Endothelial cell of umbilical vein (primary cell): ENCODE measurements at places on chromosomes 6 and 20. TPM values are rescaled to one million over a fixed set of nuclear protein-coding genes. Genes with fewer than 3 reads are reported as not detected.

DNA sequence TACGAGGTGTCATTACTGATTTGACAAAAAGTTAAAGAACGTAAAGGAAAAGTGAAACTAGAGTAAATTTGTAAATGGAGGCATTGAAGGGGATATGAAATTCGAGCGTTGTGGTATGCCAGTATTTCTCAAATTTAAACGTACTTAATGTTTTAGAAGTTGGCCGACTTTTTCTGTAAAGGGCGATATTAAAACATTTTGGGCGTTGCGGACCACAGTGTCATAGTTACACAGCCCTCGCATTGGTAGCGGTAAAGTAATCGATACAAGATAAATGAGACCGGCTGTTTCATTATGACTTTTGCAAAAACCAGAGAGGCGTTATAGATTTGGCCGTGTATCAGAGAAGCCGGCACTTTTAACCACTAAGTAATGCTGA is 39.6 kb downstream of the OR2B2 start:
- H3K27ac ChIP-seq = peak overlapping the region; percentile 80
- no peaks in the 10 kb centered on the region for H3K27me3 ChIP-seq
- H3K4me1 ChIP-seq = peaks cover 14% of the 10 kb centered on the region

- no peaks in the 10 kb centered on the region for H3K27me3 ChIP-seq
- H3K27ac ChIP-seq = no peak overlapping the region
- no peaks in the 10 kb centered on the region for H3K36me3 ChIP-seq
- no peak overlapping the region for H3K4me3 ChIP-seq
- DNase-seq = no peak
Measured at GRCh38 chr6:168596344-168596743, 155.4 kb downstream of the SMOC2 start.

GRCh38 chr20:33521461-33521860 is 31.6 kb downstream of the CBFA2T2 start:
- no peaks in the 10 kb centered on the region for H3K36me3 ChIP-seq
- H3K27me3 ChIP-seq = no peaks in the 10 kb centered on the region
- no peak overlapping the region for H3K4me3 ChIP-seq
- H3K4me1 ChIP-seq = peaks cover 19% of the 10 kb centered on the region
- no peak for DNase-seq
- no peak overlapping the region for H3K27ac ChIP-seq

DNA sequence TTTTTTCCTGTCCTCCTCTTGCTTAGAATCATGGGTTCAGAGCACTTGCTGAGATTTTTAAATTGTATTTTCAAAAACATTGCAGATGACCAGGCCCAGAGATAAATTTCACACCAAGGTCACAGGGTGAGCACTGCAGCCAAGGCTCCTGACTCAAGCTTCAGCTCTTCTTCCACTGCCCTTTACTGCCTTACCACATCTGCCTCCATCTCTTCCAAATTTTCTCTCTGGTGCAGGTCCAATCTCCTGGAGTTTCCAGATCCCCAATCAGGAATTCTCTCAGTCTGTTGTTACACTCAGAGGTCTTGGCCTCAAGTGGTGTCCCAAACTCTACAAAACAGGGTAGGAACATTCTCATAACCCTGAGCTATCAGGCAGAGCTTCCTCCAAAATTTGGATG is 12.7 kb downstream of the SNAP25 start:
- no peak for DNase-seq
- H3K27ac ChIP-seq = no peak overlapping the region
- H3K27me3 ChIP-seq = peaks cover 3% of the 10 kb centered on the region
- H3K4me3 ChIP-seq = no peak overlapping the region
- no peaks in the 10 kb centered on the region for H3K4me1 ChIP-seq

DNA sequence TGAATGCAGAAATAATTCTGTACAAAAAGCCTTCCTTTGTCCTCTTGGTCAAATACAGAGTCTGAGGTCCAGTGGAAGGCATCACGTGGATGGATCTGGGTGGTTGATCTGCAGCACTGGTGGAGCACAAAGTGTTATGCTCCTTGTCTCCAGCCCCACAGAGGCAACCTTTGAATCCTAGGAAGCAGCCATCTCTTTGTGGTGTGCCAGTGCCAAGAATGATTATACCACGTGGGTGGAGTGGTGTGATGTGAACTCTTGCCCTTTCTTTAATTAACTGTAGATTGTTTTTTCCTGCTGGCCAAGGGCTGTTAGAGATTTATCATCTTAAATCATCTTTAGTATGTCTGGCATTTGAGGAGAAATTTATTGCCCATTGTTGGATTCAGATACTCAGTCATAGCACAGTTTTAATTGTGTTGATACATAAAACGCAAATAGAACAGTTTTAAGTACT is 31.1 kb downstream of the NCOA7 start:
- no peak overlapping the region for H3K4me3 ChIP-seq
- peak overlapping the region; percentile 81 for H3K27ac ChIP-seq
- no peaks in the 10 kb centered on the region for H3K27me3 ChIP-seq
- H3K4me1 ChIP-seq = peaks cover 49% of the 10 kb centered on the region
- H3K36me3 ChIP-seq = peaks cover 2% of the 10 kb centered on the region

DNA sequence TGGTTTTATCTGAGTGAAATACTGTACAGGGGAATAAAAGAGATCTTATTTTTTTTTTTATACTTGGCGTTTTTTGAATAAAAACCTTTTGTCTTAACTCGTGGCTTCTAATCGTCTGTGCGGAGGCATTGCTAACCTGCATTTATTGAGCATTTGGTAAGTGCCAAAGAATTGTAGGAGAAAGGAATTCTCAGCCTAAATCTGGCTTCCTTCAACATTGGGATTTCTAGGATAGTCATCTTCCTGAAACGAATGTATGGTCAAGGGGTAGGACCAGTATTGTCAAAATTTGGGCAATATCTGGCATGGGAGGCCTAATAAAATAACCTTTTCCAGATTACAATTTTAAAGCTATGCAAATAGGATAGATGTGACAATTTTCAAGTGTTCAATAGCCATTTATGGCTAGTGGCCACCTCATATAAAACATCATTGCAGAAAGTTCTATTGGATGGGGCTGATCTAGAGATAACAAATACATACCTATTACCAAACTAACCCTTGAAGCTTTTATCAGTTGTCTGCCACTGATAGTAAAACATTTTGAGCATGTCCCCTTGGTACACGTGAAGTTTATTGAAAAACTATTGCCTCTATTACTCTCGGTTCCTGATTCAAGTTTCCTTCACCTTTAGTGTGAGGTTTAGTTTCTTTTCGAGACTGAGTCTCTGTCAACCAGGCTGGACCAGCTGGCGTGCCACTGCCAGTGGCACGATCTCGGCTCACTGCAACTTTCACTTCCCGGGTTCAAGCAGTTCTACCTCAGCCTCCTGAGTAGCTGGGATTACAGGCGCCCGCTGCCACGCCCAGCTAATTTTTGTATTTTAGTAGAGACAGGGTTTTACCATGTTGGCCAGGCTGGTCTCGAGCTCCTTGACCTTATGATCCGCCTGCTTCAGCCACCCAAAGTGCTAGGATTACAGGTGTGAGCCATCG is 5.6 kb downstream of the PIM1 start:
- H3K4me1 ChIP-seq = peaks cover 14% of the 10 kb centered on the region
- H3K27ac ChIP-seq = no peak overlapping the region
- no peak overlapping the region for H3K4me3 ChIP-seq
- no peak for DNase-seq

DNA sequence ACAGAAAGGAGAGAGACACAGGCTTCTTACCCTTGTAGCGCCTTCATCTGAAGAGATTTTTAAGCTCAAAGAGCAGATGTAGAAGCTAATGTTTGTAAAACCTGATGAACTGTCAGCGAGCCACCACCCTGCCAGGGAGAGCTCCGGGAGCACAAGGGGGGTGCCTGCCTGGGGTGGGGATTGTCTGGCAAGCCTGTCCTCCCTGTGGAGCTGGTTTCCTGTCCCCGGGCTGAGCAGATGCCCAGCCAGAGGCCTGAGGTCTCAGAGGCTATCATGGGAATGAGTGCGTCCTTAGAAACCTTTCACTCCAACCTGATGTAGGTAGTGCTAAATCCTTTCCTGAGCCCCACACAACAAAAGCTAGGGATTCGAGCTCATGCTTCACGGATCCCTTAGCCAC is 41.9 kb upstream of the NR2E1 start:
- no peak for DNase-seq
- no peak overlapping the region for H3K27ac ChIP-seq
- H3K27me3 ChIP-seq = peaks cover 65% of the 10 kb centered on the region
- no peaks in the 10 kb centered on the region for H3K4me1 ChIP-seq

GRCh38 chr6:156017838-156018237 is 562.2 kb upstream of the NOX3 start:
- no peaks in the 10 kb centered on the region for H3K4me1 ChIP-seq
- DNase-seq = no peak
- H3K27ac ChIP-seq = no peak overlapping the region
- no peaks in the 10 kb centered on the region for H3K36me3 ChIP-seq
- no peak overlapping the region for H3K4me3 ChIP-seq

- no peak overlapping the region for H3K4me3 ChIP-seq
- DNase-seq = no peak
- H3K27ac ChIP-seq = no peak overlapping the region
- H3K4me1 ChIP-seq = no peaks in the 10 kb centered on the region
- H3K27me3 ChIP-seq = no peaks in the 10 kb centered on the region
- H3K36me3 ChIP-seq = no peaks in the 10 kb centered on the region
Measured at GRCh38 chr6:41707565-41708200, 27.7 kb downstream of the TFEB start.

GRCh38 chr20:56463428-56463827 is 5.0 kb upstream of the RTF2 start:
- no peak overlapping the region for H3K27ac ChIP-seq
- DNase-seq = no peak

GRCh38 chr20:10110151-10110550 is 75.4 kb downstream of the ANKEF1 start:
- H3K4me1 ChIP-seq = no peaks in the 10 kb centered on the region
- no peak overlapping the region for H3K4me3 ChIP-seq
- DNase-seq = no peak
- H3K36me3 ChIP-seq = no peaks in the 10 kb centered on the region
- no peaks in the 10 kb centered on the region for H3K27me3 ChIP-seq

- H3K27ac ChIP-seq = no peak overlapping the region
- H3K4me3 ChIP-seq = no peak overlapping the region
- peaks cover 2% of the 10 kb centered on the region for H3K4me1 ChIP-seq
- no peak for DNase-seq
- H3K36me3 ChIP-seq = no peaks in the 10 kb centered on the region
Measured at GRCh38 chr6:160931378-160932310, 59.9 kb upstream of the MAP3K4 start.

DNA sequence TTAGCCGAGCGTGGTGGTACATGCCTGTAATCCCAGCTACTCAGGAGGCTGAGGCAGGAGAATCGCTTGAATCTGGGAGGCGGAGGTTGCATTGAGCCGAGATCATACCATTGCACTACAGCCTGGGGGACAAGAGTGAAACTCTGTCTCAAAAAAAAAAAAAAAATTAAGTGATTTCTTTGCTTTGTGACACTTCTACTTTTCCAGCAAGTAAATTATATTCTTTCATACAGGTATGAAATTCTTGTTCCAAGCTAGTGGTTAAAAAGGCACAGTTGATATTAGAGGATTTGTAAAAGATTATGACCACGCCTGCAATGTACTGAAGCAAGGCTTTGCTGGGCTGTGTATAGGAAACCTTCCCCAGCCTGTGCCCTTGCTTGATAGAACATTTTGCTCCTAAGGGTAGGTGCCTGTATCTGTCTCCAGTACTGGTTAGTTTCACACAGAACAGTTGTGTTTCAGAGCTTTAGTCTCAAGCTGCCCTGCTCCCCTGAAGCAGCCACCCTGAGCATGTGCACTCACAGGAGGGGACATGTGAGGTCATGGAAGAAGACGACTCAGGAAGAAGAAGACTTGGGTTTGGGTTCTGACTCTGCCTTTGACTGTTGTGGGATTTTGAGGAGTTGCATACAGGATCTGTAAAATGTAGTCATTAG is 10.2 kb downstream of the PTPN1 start:
- no peak overlapping the region for H3K4me3 ChIP-seq
- H3K27me3 ChIP-seq = no peaks in the 10 kb centered on the region
- peaks cover 34% of the 10 kb centered on the region for H3K4me1 ChIP-seq
- H3K36me3 ChIP-seq = no peaks in the 10 kb centered on the region

DNA sequence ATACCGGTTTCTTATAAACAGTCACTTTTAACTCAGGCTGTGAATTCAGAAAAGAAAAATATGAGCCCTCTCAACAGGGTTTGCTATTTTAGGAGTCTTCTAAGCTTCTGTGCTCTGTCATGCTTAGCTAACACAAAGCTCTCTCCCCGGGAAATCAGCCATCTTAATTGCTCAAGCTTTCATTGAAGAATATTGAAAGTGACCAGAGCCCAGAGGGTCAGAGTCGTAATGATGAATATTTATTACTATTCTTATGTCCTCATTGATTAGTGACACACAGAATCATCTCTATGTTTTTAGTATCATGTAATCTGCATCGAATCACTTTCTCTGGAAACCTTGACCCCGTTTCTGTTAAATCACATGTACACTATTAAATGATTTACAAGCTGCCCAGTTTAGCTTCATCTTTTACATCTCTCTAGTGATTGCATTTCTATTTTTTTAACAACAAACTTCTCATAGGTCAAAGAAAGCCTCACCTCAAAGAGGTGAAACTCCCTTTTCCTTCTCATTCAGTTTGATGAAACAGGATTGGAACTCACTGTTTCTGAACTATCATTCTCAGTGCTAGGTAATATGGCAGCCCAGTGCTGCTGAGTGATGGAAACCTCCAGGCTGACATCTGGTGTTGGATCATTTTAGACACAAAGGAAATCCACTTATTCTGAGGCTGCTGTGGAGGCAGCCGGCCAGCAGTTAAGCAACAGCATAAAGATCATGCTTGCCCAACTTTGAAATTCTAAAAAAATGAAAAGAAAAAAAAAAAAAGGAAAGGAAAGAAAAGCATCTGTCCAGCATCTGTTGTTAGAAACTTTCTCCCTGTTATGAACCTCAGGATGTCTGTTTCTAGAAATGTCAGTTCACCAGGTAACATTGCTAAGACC is 96.3 kb downstream of the RFPL4B start:
- no peak overlapping the region for H3K4me3 ChIP-seq
- H3K4me1 ChIP-seq = no peaks in the 10 kb centered on the region
- H3K27me3 ChIP-seq = no peaks in the 10 kb centered on the region

DNA sequence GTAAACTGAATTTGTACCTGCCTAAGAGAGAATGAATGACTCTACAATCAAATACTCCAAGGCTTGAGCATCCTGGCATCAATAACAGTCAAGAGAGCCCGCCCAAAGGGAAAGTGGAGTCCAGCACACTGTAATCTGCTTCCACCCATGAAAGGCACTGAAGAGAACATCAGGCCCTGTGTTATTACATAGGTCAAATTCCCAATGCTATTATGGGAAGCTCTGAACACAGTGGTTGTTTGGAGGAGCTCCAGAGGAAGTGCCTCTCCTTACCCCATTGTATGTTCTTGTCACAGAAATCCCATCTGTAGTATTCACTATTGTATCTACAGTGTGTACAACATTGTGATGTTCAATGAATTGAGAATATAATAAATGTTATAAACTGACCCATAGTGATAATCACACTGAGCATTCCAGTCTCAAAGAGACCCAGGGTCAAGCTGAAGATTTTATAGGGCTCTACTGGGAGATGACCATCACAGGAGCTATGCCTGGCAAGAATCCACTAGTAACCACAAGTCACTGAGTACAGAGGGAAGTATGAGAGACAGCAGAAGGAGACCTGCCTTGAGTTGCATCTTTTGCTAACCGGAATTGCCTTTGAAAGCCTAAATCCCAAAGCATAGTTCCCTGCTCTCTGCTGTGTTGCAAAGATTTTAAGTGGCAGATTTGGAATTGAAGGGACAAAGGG is 446.7 kb downstream of the GJA1 start:
- H3K36me3 ChIP-seq = no peaks in the 10 kb centered on the region
- H3K4me1 ChIP-seq = no peaks in the 10 kb centered on the region
- no peak for DNase-seq
- H3K27ac ChIP-seq = no peak overlapping the region
- no peak overlapping the region for H3K4me3 ChIP-seq
- no peaks in the 10 kb centered on the region for H3K27me3 ChIP-seq

Gene PSMB1
- 182 and 198 TPM in 2 replicates for total RNA-seq

Gene ULBP2
- total RNA-seq = 7.0 and 14.0 TPM in 2 replicates

Gene STX11
- 4.7 and 6.0 TPM in 2 replicates for total RNA-seq

Gene TPD52L1
- total RNA-seq = 0.29 and 0.83 TPM in 2 replicates

Gene SLC17A1
- total RNA-seq = not detected in 2 replicates
